Cerebellar nuclear complex (tissue), 1 donor: ENCODE measurements at places on chromosomes 13 and 19.

GRCh38 chr13:105595471-105595870 lies 940.0 kb downstream of the EFNB2 start:
- DNase-seq = no peak

- DNase-seq = no peak
Measured at GRCh38 chr19:54415208-54415900, at the start of gene TTYH1. TTYH1 (plus strand) TSS chr19:54415464; CDS start chr19:54415553, 89 bp downstream.

DNA sequence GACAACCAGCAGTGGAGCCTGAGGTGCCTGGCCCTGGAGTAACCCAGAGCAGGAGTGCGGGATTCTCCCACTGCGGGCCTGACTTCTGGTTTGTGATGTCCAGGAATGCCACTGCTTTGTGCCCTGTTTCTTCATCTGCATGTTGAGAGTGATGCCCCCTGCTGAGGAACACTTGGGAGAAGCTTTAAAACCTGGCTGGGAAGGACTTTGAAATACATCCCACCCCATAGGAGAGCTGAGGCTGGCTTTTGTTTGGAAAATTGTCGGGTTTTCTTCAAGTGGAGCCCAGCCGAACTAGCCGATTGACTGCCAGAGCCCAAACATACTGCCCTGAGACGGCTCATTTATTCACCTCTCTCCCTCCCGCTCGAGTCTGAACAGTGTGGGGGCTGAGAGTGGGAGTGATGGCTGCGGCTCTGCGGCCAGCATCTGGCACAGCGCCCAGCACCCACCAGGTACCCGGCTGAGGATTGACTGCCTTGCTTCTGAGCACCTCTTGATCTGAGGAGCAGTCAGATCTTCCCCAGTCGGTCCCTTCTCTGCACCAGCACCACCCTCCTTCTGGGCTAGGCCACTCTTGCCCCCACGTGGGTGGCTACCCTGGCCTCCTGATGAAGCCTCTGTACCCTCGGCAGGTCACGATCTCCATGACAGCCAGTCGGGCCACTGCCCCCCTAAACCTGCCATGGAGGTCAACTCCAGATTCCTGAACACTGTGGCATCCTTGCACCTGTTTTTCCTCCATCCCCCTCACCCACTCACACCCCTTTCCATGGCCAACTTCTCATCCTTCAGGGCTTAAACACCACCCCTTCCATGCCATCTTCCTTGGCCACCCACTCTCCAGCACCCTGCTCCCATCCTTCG lies 148.9 kb downstream of the SIPA1L3 start:
- no peak for DNase-seq

DNA sequence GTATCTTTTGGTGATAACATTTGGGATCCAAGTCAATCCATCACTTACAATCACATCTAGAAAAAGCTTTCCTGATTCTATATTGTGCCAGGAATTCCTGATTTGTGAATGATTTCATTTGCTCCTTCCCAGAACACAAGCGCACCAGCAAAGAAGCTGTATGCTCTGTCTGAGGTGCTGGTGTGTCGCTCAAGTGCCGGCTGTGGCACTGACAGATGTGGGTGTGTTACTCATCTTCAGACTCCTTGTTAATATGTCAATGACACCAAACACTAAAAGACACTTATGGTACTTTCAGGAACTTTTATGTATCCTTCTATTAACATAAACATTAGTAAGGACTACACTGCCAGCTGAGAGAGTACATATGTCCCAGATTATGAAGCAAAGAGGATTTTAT lies 429.1 kb downstream of the ITGBL1 start:
- no peak for DNase-seq
